ENCODE measurements at places on chromosomes 5 and 9. TPM values are rescaled to one million over a fixed set of nuclear protein-coding genes. Genes with fewer than 3 reads are reported as not detected.

DNA sequence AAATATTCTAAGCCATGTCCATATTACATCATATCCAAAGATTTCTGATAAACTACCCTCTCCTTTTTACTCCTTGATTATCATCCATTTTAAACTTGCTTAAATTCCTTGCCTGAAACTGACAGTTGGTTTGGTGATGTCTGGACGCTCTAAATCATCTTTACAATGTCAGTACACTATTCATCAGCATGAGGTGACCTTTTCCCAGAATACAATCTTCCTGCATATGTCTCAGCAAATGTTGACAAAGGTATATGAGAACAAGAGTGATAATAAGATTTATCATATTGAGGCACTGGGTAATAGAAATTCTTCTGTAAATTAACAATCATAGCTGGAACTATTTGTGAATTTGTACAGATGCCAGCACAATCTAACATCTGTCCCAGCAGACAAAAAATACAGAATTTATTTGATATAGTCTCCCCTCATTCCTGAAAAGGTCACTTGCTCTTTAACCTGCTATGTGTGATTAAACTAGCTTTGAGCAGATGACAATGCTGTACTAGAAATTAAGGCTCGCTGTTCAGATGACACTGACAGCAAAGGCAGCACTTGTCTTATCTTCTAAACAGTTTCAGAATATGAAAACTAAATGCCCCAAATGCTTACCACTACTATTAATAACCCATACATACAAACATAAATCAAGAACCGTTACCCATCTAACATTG lies 32.2 kb downstream of the COX7C start:
- no peak for DNase-seq

ZNF879 gene
- polyA plus RNA-seq: not detected

GRCh38 chr9:111179577-111179976 lies 141.3 kb upstream of the LPAR1 start:
- peak; percentile 16 for DNase-seq

- DNase-seq: no peak
These were observed 10.0 kb upstream of the SEPTIN8 start for GRCh38 chr5:132787076-132787475.

- no peak for DNase-seq
These were observed 209.8 kb downstream of the PJA2 start for GRCh38 chr5:109199799-109200620.

SLC34A3 gene
- not detected for polyA plus RNA-seq

DNA sequence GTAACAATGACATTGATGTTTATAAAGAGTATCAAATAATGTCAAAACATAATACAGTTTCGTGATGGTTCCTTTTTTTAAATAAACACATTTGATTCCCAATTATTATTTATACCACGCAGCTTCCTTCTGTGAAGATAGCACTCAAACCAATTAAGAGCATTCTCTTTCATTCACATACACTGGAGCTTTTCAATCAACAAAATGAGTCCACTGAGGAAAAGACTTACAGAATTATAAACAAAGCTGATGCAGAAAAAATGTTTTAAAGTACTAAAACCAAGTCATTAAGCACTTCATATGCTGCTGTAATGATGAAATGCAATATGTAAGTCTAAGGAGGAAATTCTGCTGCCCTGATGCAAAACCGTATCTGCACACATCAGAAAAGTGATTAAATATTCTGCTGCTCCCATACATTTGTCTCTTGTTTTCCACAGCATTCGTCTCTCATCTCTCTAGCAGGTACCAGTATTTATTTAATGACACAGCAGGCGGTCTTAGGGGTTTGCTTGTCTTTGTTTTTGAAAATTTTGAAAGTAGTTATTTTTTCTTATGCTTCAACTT lies 147.1 kb downstream of the CDH10 start:
- DNase-seq: no peak

DNA sequence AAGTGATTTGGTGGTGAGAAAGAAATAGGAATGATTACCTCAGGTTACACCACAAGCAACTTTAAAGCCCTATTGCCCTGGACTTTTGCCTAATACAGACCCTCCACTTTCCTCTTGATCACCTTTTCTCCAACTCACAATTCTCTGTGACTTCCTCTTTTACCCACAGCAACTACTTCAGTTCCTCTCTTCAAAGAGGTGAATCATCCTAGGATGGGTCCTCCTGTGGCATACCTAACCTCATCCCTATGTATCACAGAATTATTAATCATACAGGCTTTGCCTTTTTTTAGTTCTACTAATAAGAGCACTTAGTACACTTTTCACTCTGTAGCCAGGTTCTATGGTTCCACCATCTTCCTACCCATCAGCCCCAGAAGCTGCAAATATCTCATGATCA lies 19.6 kb upstream of the INSL6 start:
- no peak for DNase-seq

MCC gene
- polyA plus RNA-seq: 0.34 TPM

DNA sequence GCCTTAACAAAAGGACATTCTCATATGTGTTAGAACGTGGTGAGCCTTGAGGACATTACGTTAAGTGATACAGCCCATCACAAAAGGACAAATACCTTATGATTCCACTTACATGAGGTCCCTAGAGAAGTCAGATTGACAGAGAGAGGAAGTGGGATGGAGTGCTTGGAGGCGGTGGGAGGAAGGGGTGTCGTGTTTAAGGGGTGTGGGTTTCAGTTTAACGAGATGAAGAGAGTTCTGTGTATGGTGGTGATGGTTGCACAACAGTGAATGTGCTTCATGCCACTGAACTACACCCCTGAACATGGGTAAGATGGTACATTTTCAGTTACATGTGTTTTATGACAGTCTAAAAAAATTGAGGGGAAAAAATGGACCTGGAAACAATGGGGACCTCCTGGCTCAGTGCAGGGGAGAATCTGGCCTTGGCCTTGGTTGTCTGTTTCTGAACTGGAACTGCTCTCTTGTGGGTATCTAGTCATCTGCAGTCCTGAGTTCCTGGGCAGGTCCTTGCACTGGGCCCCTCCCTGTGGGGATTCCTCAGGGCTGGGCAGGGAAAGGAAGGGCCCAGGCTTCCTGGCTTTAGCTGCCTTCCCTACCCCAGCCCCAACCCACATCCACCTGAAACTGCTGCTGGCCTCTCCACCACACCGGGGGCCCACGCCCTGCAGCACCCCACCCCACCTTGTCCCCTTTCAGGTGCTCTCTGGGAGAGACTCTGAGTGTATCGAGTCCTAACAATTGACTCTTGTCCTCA lies 17.8 kb downstream of the LRRC8A start:
- DNase-seq: no peak

ACOT12 gene
- polyA plus RNA-seq: not detected

LCN1 gene
- not detected for polyA plus RNA-seq

DNA sequence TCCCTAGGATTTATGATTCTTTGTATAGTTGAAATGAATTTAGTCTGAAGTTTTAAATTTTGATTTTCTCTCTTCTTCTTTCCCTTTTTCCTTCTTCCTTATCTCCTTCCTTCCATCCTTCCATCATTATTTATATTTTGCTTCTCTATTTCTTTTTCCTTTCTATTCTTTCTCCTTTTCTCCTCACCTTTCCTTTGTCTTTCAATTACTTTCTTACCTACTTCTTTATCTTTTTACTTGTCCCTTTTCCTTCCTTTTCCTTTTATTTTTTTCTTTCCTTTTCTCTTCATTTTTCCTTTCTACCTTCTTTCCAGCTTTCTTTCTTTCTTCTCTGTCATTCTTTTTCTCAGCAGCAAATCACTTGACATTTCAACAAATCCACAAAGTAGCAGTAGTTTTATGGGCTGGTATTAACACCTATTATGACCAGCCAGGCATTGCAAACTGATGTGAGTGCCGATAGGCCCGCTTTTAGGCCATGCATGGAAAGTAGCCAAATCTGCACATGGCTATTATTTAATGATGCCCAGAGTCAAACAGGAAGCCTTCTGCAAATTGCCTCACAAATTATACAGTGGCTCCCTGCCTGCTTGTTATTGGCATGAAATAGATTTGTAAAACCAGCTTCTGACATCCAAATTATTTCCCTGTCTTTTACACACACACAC lies 37.1 kb upstream of the NR3C1 start:
- no peak for DNase-seq

- DNase-seq: no peak
These were observed 169.3 kb downstream of the FANCC start for GRCh38 chr9:95148208-95148520.

SYK gene
- polyA plus RNA-seq: 69.5 TPM

GLDC gene
- polyA plus RNA-seq: 33.1 TPM

DNA sequence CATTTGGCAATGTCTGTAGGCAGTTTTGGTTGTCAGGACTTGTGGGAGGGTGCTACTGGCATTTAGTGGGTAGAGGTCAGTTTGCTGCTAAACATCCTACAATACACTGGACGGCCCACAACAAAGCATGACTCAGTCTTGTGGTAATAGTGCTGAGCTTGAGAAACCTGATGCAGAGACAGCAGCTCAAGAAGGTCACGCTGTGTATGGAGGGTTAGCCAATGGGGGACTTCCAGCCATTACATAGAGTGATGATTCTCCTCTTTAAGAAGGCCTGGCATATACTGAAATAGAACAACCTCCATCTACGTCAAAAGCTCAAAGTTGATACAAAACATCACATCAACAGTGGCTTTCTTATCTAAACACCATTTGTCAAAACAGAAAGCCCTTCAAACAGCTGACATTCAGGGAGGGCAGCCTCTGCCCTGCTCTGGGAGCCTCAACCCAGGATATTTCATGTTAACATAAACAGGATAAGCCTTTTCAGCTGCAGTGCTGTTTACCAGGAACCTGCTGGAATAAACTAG lies 143.0 kb downstream of the GPBP1 start:
- no peak for DNase-seq

DNA sequence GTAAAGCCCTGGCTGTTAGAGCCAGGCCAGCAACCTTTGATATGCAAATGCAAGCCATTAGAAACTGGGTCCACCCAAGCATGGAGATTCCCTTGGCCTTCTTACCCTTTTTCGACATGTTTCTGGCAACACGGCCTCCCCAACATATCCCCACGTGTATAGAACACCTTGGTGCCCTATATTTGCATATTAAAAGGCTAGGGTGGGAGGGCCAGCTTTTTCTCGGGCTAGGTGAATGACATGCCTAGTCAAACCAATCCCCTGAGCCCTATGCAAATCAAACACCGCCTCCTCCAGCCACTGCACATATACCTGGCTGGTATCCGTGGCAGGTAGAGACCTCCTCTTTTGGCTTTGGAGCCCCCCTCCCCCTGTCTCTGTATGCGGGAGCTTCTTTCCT lies 55.6 kb upstream of the ZFR start:
- DNase-seq: no peak

DNA sequence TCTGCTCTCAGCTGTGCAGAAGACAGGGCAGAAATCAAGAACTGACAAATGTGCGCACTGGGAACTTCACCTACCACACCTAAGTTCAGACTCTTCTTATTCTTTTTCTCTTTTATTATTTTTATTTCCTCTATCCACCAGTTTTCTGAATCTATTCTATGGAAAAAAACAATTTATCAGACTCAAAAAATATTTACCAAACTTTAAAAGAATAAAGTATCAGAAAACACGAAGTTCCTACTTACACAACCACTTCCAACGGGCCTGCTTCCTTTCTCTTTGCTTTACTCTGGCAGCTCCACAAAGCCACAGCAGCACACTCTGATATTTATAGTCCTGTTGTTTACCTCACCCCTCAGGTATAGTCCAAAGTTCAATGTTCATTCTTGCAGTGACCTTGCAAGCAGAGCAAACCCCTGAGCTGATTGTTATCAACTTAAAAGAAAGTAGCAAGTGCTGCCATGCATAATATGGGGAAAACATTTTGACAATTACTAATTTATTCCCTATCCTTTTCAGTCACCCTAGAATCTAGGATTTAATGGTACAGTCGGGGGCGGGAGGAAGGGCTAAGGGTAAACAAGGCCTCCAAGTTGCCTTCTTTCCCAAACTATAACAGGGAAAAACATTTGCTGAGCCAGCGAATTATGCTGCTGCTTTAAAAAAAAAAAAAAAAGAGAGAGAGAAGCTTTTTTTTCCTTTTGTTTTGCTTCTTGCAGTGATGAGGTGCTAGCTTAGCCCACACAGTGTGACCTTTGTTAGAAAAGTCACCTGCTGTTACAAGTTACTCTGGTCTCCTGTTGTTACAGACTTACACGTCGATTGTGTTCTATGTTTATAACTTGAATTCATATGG lies at the start of gene SELENOP:
TSS of gene SELENOP (minus strand) at position 302 of the 856 bp plus-strand sequence. CDS start 3,539 bp downstream, outside the sequence.
- peak; percentile 8 for DNase-seq

PGM5 gene
- not detected for polyA plus RNA-seq

- no peak for DNase-seq
These were observed 82.1 kb downstream of the PHAX start for GRCh38 chr5:126682856-126683255.

CCNJL gene
- not detected for polyA plus RNA-seq

AJM1 gene
- 0.82 TPM for polyA plus RNA-seq

DNA sequence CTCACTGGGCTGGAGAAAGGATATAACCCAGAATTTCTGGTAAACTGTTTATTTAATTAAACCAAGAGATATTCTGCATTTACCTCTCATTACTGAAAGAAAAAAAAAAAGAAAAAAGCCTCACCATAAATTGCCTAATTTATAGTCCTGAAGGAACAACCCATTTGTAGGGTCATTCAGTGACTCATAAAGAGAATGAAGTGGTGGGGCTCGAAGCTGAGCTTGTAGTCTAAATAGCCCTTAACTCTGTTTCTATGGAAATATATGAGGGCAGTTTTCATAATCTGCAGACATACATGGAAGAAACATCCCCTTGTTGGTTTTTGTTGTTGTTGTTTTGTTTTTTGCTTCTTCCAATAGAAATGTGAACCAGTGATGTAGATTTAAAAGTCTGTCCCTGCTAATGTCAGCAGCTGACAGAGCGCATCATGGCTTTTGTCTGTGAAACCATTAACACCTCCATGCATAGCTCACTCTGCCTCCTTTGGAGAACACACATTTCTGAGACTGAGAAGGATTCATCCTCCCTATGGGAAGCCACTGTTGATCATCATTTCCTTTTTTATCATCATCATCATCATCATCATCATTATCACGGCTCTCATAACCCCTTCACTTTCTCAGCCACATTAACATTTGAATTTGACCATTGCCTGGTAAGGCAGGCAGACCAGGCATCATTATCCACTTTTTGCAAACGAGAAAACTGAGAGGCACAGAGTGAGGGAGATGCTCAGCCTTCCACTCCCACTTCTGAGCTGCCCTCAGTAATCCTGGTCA lies 67.9 kb upstream of the SAP30L start:
- no peak for DNase-seq

- no peak for DNase-seq
These were observed 245.5 kb upstream of the RPS23 start for GRCh38 chr5:82523633-82524032.
